NCI-H460 (cell line): ENCODE measurements at places on chromosomes 12 and 14.

DNA sequence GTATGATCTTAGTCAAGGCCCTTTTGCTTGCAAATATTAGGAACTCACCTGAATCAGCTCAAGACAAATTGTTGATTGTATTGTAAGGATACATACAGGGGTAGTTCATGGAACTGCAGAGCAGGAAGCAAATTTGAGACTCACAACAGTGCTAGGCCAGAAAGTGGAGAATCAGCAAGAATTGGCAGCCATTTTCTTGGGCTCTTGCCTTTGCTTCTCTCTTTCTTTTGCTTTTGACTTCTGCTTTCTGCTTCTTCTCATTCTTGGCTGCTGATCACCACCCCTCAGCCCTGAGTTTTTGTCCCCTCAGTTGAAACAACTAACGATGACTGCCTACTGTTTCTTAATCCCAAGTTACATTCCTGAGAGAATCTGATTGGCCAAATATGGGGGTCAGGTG, 34.8 kb downstream of the KCNK13 start:
- DNase-seq = no peak

DNA sequence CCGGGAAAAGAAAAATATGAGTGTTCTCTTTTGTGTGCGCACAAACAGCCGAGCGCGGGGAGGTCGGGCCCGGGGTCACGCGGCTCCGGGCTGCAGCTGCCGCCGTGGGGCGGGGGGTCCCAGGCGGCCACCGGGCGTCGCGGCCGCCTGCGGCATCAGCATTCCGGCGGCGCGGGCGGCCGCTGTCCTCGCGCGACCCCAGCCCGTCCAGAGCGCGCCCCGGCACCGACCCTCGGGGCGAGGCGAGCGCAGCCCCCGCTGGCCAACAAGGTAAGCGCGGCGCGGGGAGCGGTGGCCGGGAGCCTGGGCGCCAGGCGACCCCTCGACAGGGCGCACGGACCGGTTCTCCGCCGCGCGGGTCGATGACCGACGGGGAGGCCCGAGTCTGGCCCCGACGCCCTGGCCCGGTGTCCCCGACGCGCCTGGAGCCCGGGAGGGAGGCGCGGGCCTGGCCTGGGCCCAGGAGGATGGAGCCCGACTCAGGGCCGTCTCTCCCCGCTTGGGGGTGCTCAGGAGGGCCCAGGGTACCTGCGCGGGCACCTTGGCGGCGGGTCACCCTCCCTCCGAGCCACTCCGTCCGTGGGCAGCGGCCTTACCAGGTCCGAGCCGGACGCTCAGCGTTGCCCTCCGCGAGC, 103.9 kb upstream of the DIO3 start:
- DNase-seq = no peak

GRCh38 chr12:1534748-1535147, 59.6 kb downstream of the FBXL14 start:
- DNase-seq = no peak

DNA sequence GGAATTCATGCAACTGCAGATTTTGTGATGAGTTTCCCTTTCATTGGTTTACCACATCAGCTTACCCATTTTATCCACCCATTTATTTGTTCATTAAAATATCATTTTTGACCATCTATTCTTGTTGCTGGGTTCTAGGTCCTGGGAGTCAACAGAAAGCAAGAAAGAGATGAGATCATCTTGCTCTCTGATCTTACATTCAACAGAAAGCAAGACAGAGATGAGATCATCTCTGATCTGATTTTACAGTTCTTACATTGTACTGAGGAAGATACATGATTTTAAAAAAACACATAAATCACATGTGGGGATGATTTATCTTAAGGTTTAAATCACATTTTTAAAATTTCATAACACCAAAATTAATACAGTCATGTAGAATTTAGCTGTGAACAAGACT, 2.3 kb downstream of the TAS2R46 start:
- DNase-seq = no peak

- no peak for DNase-seq
These were observed 164.1 kb downstream of the PHETA1 start for GRCh38 chr12:111204788-111205241.

DNA sequence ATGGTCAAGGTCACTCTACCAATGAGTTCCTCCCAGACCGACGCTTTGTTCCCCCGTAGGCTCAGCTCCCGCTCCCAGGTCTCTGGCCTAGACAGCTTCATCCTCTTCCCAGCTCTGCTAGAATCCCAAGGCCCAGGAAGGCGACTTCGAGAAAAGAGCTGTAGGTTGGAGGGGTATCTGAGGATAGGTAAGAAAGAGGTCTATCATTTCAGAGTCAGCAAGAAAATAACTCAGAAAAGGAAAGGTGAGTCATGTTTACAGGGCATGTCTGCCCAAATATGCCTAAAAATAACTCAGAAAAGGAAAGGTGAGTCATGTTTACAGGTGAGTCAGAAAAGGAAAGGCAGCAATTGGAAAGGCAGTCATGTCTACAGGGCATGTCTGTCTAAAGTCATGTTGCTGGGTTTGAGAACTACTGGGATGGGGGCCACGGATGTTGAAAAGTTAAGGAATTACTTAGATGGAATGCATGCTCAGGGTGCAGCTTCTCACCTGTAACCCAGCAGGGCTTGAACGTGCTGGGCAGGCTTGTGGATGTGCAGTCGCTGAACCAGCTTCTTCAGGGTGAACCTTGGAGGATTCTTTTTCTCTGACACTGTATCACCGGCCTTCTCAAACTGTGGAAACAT, 12.2 kb downstream of the TEP1 start:
- DNase-seq = no peak

GRCh38 chr12:75479963-75480461, 543 bp upstream of the GLIPR1 start:
- DNase-seq = no peak

DNA sequence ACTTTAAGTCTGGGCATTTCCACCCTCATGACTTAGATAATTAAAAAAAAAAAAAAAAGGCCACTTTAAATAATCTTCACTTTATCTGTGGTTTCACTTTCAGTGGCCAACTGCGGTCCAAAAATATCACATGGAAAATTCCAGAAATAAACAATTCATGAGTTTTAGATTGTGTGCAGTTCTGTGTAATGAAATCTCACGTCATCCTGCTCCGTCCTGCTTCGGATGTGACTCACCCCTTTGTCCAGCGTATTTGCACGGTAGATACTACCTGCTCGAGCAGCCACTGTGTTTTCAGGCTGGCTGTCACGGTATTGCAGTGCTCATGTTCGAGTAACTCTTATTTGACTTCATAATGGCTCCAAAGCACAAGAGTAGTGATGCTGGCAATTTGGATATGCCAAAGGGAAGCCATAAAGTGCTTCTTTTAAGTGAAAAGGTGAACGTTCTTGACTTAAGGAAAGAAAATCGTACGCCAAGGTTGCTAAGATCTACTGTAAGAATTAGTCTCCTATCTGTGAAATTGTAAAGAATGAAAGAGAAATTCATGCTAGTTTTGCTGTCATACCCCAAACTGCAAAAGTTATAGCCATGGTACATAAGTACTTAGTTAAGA, 2.4 kb downstream of the E2F7 start:
- DNase-seq = peak; percentile 30

DNA sequence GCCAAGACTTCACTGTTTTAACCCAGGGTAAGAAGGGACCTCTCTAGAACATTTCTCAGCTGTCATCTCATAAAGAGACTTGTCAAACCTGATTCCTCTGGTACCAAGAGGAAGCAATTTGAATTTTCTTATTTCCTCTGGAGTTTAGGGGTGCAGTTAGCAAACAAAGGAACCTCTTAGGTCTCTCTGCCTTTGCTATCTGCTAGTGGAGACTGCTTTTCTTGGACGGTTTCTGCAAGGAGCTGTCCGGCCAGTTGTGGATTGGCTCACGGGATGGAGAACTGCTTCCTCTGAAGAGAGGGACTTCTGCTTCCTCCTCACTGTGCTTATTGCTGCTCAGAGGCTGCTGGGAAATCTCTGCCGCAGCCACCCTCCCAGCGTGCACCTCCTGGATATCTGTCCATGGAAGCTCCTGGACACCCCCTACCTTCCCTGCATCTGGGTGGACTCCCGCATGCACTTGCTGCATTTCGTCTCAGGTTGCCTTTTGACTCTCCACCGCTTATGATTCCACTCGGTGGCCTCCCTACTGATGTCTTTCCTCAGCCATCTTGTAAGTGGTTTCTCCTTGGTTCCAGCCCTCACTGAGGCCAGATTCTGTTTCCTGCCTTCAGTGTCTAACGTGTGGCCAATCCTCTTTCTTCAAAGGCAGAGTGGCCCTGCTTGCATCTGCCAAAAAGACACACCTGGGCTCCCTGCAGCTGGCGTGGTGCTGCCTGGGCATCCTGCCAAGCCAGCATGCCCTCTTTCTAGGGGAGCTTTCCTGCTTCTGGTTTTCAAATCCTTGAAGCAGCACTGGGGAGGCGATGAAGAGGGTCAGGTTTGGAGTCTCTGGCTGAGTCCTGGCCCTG, 187.3 kb downstream of the CHST11 start:
- DNase-seq = no peak

DNA sequence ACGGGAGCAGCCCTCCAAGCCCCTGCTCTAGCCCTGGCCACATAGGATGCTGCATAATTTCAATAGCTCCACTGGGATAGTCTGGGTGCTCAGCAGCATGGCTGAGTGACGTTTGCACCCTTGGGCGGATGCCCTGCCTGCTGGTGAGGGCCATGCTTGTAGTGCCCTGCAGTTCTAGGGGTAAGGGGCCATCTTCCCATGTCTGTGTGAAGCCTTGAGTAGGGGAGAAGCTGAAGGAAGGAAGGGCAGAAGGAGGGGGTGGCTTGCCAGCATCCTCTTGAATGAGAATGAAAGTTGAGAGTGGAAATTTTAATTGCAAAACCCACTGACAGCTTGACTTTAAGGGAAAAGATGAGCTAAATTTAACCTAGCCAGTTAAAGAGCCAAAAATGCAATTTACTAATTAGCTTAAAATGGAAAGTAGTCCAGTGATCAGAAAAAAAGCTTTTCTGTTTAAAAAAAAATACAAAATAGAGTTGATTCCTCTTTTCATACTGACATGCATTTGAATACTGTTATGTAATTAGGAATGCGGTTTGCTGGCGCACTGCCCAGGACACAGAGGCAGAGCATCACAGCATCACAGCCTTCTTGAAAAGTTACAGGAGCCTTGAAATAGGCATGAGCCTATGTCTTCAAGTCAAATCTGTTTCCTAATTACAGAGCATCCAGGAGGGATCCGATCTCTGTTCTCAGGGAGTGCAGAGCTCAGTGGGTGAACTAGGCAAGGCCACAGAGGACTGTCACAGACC, 18.5 kb upstream of the EML1 start:
- DNase-seq = no peak

DNA sequence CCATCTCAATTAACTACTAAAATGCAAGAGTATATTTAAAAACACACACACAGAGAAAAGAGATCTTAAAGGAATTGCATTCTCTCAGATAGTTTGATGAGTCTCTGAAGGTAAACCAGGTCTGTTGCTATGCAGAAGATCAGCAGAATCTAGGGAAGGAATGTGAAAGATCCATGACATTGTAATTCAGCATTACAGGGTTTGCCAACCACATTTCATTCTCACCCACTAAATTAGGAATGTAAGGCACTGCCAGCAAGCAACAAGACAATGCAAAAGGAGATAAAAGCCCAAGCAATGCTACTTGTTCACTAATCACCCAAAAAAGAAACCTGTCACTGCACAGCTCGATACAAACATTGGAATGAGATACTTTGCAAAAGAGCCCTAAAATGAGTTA, 106.3 kb downstream of the LRIG3 start:
- no peak for DNase-seq

GRCh38 chr14:94411638-94412037, 23.2 kb upstream of the SERPINA1 start:
- no peak for DNase-seq

DNA sequence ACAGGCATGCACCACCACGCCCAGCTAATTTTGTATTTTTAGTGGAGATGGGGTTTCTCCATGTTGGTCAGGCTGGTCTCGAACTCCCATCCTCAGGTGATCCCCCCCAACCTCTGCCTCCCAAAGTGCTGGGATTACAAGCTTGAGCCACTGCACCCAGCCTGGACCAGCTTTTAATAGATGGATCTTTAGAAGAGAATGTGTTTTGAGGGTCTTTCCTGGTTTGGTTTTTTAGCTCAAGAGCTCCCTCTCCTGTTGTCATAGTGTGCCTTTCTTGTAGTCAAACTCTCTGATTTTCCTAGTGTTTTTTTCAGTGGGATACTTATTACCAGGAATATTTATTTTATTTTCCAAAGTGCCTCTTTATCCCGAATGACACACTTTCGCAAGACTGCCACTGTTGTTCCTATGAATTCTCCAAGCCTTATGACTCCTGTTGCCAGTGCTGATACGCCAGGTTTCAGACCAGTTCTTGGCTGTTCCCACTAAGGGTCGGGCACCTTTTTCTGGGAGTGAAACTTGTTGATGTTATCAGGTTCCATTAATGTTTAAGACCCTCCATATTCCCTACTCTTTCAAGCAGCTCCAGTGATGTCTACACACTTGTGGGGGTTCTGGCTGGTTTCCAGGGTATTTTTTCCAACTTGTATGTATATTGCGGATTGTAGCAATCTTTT, 31.5 kb upstream of the LIMA1 start:
- DNase-seq = peak; percentile 33

GRCh38 chr12:104890476-104891096, 67.5 kb downstream of the SLC41A2 start:
- no peak for DNase-seq

- DNase-seq = no peak
These were observed 230.1 kb upstream of the PLXNC1 start for GRCh38 chr12:93918262-93918661.

GRCh38 chr12:92216092-92216491, 70.4 kb upstream of the BTG1 start:
- DNase-seq = no peak

GRCh38 chr14:103390605-103391004, 5.4 kb downstream of the MARK3 start:
- DNase-seq = no peak

- no peak for DNase-seq
These were observed 1365.7 kb downstream of the AACS start for GRCh38 chr12:126430921-126431320.

DNA sequence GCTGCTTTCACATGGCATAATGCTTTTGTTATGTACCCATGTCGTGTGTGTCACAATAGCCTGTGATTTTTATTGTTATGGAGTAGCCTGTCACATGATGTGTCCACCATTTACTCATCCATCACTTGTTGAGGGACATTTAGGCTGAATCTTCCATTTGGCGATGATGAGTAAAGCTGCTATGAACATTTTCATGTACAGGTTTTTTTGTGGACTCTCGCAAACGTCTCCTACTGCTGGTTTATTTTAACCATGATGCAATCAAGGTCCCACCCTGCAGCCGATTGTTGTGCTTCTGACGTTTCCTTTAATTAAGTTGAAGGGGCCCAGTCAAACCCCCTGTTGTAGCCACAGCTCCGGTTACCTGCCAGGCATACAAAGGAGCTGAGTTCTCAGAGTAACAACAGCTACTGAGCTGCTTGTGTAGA, 63.2 kb downstream of the ZNF664 start:
- DNase-seq = no peak

DNA sequence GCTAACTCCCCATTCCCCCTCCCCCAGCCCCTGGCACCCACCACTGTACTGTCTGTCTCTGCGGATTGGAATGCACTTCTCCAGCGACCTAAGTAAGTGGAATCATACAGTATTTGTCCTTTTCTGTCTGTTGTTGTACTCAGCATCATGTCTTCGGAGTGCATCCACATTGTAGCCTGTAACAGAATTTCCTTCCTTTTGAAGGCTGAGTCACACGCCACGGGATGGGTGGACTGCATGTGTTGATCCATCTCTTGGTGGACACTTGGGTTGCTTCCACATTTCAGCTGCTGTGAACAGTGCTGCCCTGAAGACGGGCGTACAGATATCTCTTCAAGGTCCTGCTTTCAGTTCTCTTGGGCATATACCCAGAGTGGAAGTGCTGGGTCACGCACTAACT, 34.4 kb downstream of the DDX51 start:
- DNase-seq = no peak
